Hindlimb muscle (tissue), 1 donor: ENCODE measurements at places on chromosomes 7 and 10.

DNA sequence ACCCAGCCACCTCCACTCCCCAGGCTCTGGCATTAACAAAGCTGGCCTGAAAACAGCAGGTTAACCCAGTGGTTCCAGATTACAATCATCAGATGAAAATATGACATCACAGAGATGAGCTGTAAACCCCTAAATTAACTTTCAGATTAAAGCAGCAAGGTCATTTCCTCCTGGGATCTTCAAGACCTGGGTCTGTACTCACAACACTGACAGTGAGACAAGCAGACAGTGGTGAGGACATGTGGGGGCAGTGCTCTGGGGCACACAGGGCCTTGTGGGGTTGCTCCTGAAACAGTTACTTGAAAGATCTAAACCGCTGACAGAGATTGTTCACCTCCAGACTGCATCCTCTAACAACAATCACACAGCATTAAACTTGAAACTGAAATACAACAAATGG lies 134.1 kb downstream of the ZNF438 start:
- no peak for DNase-seq

DNA sequence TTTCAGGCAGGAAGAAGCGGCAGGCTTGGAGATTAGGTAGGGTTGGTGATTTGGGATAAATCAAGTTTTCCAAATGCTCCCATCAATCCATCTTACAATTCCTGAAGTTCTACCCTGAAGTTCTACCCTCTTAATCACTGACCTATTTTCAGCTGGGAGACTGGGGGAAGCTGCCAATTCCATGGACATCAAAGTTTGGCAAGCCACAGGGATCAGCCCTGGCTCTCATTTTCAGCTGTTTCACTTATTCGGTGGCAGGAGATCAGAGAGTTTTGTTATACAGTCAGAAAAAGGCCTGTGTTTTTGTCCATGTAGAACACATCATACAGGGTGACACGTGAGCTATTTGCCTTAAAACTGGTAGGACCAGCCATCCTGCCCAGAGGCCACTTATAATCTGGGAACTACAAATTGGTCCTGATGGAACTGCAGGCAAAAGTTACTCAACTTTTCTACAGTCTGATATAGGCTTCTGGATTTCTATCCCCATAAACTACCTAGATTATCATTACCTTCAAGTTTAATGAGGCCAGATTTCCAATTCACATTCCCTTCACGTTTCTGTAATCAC lies 112.9 kb upstream of the ZNF746 start:
- DNase-seq: no peak

GRCh38 chr10:79065091-79065551 lies 3.6 kb upstream of the ZMIZ1 start:
- DNase-seq: no peak

- DNase-seq: no peak
Observed at GRCh38 chr10:95544783-95545500, 16.2 kb downstream of the SORBS1 start.

GRCh38 chr10:105647354-105647753 lies 1006.3 kb downstream of the SORCS3 start:
- no peak for DNase-seq

DNA sequence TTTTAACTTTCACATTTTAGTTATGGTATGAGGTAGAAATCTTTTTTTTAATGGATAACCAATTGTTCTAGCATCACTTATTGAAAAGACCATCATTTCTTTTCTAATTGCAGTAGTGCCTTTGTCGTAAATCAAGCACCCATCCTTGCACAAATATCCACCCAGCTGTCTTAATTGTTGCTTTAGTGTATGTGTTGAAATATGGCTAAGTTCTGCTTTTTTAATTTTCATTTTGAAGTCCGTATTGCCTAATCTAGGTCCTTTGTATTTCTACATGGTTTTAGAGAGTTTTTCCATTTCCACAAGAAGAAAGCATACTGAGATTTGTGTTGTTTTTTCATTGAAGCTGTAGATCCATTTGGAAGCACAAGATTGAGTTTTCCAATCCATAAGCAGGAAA lies 259.6 kb upstream of the SEMA3E start:
- no peak for DNase-seq

DNA sequence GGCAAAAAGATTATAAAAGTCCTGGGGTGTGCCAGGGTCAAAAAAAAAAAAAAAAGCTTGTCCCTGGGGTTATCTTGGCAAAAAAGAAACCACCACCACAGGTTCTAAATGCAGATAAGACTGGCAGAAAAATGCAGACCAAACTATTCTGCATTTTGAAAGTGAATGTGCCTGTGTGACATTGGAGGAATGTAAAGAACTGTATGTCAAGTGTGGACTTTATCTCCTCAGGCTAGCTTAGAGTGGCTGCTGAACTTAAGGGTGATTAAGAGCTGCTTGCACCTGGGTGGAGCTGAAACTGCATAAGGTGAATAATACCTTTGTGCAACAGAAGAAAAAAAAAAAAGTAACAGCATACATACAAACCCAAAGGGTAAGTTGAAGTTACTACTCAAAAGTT lies 1.3 kb upstream of the NAPEPLD start:
- no peak for DNase-seq

DNA sequence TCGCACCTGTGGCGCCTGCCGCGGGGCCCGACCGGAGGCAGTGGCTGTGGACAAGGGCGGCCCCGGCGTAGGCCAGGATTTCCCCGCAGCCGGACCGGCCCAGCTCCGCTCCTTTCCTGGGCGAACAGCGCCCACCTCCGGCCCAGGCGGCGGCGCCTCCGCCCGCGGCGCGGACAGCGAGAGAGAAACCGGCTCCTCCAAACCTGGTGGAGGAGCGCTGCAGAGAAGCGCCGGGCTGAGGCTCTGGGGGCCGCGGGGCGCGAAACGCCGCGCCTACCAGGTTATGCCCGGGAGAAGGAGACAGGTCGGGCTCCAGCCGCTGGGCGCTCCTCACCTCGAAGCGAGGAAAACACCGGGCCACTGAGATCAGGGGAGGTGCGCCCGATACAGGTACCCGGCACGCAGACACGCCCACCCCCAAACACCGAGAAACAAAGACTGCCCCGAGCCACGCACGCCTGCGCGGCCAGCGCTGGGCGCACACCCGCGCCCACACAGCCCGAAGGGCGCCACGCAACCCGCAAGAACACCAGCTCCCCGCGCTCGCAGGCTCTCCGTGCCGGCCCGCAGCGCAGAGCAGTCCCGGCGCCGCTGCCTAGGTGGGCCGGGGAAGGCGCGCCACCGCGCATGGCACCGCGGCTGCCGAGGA lies 3.3 kb downstream of the GRID1 start:
- peak; percentile 60 for DNase-seq

DNA sequence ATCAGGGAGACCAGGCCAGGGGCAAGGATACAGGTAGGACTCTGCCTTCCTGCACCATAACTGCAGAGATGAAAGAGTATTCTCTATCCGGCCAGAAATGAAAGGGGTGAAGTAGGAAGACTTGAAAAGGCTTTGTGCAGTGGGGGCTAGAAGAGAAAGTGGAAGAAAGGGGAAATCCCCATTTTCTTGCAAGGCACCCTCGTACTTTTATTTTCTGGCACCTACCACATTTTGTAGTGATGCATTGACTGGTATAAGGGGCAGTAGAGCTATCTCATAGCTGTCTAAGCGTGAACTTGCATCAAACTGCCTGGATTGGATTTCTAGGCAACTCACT lies 752 bp upstream of the CAMK2G start:
- no peak for DNase-seq

DNA sequence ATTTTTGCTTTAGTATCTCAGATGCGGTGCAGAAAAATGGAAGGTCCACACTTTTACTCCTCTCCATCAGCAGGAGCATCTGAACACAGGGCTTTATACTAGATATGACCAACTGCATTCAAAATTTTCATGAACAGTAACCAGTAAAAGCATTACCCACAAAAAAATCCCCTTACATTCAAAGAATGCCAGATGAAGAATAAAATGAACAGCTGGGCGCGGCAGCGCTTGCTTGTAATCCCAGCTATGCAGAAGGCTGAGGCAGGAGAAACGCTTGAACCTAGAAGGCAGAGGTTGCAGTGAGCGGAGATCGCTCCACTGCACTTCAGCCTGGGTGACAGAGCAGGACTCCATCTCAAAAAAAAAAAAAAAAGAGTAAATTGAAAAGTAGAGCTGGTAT lies 3.1 kb downstream of the SAR1A start:
- no peak for DNase-seq

GRCh38 chr7:2017481-2017891 lies 215.3 kb downstream of the MAD1L1 start:
- DNase-seq: no peak

DNA sequence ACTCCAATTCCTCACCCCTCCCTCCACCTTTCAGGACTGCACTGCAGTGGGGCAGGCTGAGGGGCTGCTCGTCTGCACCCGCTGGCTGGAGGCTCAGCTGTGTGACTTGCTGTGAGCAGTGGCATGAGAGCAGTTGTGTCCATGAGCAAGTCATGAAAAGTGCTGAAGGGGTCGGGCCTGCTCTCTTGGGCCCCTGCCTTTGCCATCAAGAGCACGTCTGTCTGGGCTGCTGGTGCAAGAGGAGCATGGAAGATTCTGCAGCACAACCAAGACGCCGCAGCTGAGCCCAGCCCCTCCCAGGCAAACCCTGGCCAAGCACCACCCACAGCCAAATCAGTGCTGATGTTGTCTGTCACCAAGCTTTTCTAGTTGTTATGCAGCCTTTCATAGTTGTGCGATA lies 284.3 kb downstream of the TCERG1L start:
- no peak for DNase-seq

- DNase-seq: no peak
Observed at GRCh38 chr10:22022257-22023032, 18.9 kb upstream of the DNAJC1 start.

GRCh38 chr7:20980232-20980631 lies 193.5 kb upstream of the SP8 start:
- DNase-seq: no peak

DNA sequence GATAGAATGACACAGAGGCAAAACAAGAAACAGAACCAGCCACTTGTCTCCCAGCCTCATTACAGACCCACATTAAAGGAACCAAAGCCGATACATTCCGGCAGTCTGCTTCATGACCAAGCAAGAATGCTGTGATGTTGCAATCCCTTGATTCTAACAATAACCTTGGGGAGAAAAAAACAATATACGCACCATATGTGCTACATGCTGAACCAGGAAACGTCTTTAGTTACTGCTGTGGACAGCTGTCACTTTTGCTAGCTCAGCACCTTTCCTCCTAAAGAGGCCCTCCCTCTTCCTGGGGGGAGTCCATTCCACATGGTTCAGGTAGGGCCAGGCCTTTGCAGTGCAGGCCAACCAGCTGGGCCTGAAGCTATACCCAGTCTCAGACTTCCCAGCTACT lies 79.1 kb downstream of the PRTFDC1 start:
- no peak for DNase-seq

GRCh38 chr7:141475679-141476078 lies 75.5 kb upstream of the AGK start:
- DNase-seq: no peak

DNA sequence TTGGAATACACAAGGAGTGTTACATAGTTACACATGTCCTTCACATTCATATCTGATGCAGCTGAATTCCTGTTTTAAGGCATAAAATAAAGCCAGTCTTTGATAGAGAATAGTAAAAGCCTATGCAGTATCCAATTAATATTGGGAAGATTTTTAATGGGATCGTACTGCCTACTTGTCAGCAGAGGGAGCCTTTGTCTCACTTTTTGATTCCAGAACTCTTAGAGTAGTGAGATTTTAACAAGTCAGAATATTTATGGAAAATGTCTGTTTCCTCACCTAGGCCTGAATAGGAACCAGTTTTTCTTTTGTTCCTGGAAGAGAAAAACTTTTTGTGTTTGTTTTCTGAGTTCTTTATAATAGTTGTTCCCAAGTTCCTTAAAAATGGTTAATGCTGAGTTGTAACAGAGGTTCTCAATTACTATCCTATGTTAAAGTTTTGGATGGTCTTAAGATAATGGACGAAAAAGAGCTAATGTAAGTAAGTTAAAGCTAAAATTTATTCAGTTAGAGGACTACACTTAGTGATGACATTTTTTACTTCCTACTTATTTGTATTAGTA lies 114.0 kb downstream of the BBS9 start:
- DNase-seq: peak; percentile 62

DNA sequence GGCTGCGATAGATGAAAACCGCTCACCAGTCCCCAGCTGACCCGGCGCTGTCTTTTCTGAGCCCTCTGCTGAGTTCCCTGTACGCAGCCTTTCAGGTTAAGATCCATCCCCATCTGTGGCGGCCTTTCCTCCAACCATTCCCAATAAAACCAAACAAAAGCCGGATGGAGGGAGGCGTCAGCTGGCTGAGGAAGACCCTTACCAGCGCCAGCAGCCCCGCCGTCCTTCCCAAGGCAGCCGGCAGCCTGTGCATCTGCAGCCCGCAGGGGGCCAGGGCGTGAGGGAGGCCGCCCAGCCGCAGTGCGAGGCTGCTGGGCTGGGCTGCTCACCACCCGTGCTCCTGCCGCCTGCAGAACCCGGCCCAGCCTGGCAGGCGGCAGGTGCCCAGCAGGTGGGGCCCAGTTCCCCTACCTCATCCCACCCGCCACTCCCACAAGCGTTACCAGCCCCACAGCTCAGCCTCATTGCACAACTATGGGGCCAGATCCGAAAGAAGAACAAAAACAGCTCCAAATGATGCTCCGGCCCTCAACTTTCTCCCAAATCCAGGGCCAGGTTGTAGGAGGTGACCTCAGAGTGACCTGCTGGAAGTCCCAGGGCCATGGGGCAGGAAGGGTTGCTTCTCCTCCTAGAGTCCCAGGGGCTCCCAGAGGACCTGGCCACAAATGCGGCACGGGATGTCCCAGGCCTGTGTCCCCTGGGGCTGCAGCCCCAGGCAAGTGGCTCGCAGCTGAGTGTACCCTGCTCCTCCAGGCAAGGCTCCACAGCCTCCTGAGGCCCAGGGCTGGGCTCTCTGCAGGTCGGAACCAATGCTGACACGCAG lies 23.8 kb downstream of the PAPOLB start:
- no peak for DNase-seq

- no peak for DNase-seq
Observed at GRCh38 chr10:32954080-32954479, 4.0 kb downstream of the ITGB1 start.

DNA sequence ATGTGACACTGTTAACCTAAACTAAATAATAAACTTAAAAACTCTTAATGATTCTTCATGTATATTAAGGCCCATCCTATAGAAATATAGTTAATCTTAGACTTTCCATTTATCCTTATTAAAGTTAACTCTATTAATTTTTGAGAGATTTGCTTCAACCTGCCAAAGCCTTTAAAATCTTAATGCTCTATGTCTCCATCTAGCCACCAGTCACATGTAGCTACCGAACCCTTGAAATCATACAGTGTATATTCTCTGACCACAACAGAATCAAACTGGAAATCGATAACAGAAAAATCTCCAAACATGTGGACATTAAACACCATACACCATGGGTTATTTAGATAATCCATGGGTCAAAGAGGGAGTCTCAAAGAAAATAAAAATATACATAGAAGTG lies 51.9 kb downstream of the ASZ1 start:
- no peak for DNase-seq

- no peak for DNase-seq
Observed at GRCh38 chr10:44581996-44582395, 197.1 kb upstream of the CXCL12 start.

GRCh38 chr7:31935124-31936054 lies 134.8 kb downstream of the PDE1C start:
- no peak for DNase-seq
